Stimulated activated naive CD4-positive, alpha-beta T cell treated with Interleukin-2 at 50 U/mL for 16 hours (primary cell): ENCODE measurements at places on chromosomes 3 and 15.

DNA sequence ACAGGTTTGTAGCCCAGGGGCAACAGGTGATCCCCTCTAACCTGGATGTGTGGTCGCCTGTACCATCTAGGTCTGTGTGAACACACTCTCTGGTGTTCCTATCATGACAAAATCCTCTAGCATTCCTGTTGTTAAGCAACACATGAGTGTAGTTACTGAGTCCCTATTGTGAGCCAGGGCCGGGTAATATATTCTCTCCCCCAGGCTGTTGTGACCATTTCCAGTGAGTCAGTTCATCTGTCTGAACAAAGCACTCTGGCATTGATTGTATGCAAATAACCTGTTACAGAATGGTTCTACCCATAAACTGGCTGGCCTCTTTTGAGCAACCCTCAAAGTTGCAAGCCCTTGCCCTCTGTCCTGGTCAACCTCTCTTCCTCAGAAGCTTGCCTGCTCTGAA lies 2.6 kb upstream of the FLNB start:
- DNase-seq = no peak

- no peak for DNase-seq
Observed at GRCh38 chr3:69426967-69427304, 41.0 kb upstream of the FRMD4B start.

- no peak for DNase-seq
Observed at GRCh38 chr3:133884054-133884886, 11.4 kb downstream of the RAB6B start.

GRCh38 chr3:69750549-69750948 lies 11.3 kb downstream of the MITF start:
- no peak for DNase-seq

- DNase-seq = no peak
Observed at GRCh38 chr3:14174483-14174882, 3.9 kb downstream of the XPC start.

- no peak for DNase-seq
Observed at GRCh38 chr3:58555203-58555602, 18.2 kb upstream of the ACOX2 start.

- no peak for DNase-seq
Observed at GRCh38 chr15:31077181-31077580, 24.3 kb downstream of the TRPM1 start.

- no peak for DNase-seq
Observed at GRCh38 chr3:10693457-10693856, 122.6 kb upstream of the SLC6A11 start.

DNA sequence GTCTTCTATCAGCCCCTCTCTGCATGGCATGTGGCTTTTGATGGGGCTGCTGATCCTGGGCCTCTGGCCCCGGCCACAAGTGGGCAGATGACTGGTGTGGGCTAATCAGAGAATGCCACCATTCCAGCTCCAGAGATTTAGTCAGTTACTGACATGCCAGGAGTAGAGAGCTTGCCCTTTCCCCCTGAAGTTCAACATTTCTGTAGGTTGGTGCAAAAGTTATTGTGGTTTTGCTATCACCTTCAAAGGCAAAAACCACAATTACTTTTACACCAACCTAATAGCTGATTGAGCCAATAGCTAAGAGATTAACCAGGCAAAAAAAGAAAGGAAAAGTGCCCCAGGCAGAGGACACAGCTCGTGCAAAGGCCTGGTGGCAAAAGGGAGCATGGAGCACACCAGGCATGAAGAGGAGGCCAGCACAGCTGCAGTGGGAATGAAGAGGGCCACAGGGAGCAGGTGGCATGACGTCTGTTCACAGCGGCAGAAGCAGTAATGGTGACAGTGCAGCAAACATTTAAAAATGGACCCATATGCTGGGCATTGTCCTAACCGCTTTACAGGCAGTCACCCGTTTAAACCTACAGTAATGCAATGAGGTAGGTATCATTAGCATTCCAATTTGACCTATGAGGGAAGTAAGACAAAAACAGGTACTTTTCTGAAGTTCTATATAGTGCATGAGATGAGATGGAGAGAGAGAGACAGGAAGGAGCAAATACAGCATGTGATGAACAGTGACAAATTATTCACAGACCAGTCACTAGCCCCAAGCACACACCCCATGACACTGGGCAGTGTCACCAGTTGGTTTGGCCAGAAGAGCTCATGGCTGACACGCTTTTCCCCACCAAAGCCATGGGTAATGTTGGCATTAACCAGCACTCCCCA lies 373.0 kb upstream of the PROK2 start:
- DNase-seq = no peak

DNA sequence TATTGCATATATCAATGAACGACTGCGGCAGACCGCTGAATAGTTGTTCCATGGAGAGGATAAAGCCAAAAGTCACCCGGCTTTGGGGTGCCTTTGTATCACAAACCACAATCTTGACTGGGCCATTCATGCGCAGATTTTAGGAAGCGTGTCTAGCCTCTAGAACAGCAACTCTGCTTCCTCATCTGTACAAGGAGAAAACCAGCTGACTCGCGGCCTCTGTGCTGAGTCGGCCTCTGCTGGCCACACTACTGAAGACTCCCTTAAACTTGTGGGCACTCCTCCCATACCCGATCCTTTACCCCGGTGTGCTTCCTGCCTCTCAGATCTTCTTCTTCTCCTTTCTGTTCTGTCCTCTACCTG lies 872 bp downstream of the DLEC1 start:
- peak; percentile 34 for DNase-seq

DNA sequence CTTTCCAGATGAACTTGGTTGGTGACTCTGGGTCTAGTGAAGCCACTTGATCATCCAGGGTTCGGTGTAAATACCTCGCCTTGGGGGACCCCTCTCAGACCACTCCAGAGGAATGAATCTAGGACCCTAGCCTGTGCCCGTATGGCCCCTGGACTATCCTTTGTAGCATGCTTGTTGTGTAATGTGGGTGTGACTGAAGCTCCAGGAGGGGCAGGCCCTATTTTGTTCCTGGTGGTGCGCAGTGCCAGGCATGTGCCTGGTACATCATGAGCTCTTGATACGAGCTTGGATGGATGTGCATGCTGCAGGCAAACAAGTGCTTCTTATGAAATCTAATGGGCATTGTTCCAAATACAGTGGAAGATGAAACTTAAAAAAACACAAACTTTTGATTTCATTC lies 82.8 kb downstream of the EBLN2 start:
- DNase-seq = no peak

GRCh38 chr3:55480911-55481743 lies 6.0 kb downstream of the WNT5A start:
- no peak for DNase-seq
